ENCODE measurements at places on chromosomes 4 and X. TPM values are rescaled to one million over a fixed set of nuclear protein-coding genes. Genes with fewer than 3 reads are reported as not detected.

Gene NOX1
- total RNA-seq: not detected

Gene TMEM185A
- total RNA-seq: 10.6 TPM

Gene ANXA3
- total RNA-seq: 5.1 TPM

Gene CLRN2
- total RNA-seq: not detected

Gene PABPC1L2A
- total RNA-seq: not detected

Gene IQCM
- not detected for total RNA-seq

Gene BEND2
- total RNA-seq: 11.9 TPM

Gene RAB39B
- total RNA-seq: 7.1 TPM

Gene SLIT2
- total RNA-seq: not detected

Gene GAB3
- 17.7 TPM for total RNA-seq

Gene ARFIP1
- total RNA-seq: 14.3 TPM

Gene IL21
- total RNA-seq: 0.91 TPM

Gene GPR34
- total RNA-seq: not detected

Gene TFE3
- total RNA-seq: 46.4 TPM

Gene TMPRSS11D
- total RNA-seq: not detected

Gene F11
- not detected for total RNA-seq

Gene TLR6
- 6.4 TPM for total RNA-seq

Gene PABPC5
- total RNA-seq: not detected

All from T-helper 17 cell (primary cell).